SK-MEL-5 (cell line): ENCODE measurements at places on chromosomes 11 and 22. TPM values are rescaled to one million over a fixed set of nuclear protein-coding genes. Genes with fewer than 3 reads are reported as not detected.

DNA sequence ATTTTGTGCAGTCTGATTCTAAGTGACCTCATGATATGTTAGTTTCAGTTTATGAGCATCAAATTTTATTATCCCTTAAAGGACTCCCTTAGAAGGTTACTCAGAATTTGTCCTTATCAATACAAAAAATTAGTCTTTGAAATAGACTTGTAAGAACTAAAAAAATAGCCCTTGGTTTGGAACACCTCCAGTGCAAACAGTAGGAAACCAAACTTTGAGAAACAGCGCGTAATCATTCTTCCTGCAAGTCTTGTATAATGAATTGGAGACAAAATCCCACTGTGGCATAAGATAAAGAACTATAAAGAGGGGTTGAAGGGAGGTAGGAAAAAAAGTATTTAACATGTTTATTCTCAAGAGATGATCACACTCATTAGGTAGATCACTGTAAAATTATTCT, 10.8 kb upstream of the MSANTD4 start:
- DNase-seq, result no peak

- DNase-seq, result no peak
Measured at GRCh38 chr11:67410369-67410831, 5.1 kb upstream of the CARNS1 start.

LGALS12 gene
- total RNA-seq, result not detected in 2 replicates

GRCh38 chr11:70212227-70212811, 9.2 kb downstream of the FADD start:
- no peak for DNase-seq

GRCh38 chr11:66172146-66172545, 96.3 kb upstream of the RAB1B start:
- DNase-seq, result no peak

- DNase-seq, result no peak
Measured at GRCh38 chr22:48822278-48823233, 1005.1 kb downstream of the BRD1 start.

- peak; percentile 73 for DNase-seq
Measured at GRCh38 chr11:7892059-7892699, 38.9 kb downstream of the OR10A6 start.

CCDC73 gene
- not detected in 2 replicates for total RNA-seq

USH1C gene
- total RNA-seq, result not detected in 2 replicates

GRCh38 chr11:108727665-108728064, 62.8 kb downstream of the DDX10 start:
- DNase-seq, result no peak

DNA sequence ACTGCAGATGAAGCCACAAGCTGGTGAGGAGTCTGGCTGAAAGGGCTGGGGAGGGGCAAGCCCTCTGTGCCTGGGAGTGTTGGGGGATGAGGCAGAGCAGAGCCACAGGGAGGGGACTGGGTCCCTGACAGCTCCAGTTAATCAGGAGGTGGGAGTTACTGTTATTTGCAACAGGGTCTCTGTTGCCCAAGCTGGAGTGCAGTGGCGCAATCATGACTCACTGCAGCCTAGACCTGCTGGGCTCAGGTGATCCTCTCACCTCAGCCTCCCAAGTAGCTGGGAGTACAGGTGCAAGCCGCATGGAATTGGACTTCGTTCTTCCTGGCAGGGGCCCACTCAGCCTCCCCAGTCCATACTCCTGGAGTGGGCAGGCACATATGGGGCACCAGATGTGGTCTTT, 7.7 kb downstream of the SCN2B start:
- DNase-seq, result no peak

- DNase-seq, result no peak
Measured at GRCh38 chr11:44017443-44018126, 30.2 kb upstream of the ACCSL start.

MPZL2 gene
- total RNA-seq, result 0.53 TPM in 1 of 2 replicates, not detected in the other

GRCh38 chr22:49971232-49972162, 10.9 kb downstream of the PIM3 start:
- peak; percentile 57 for DNase-seq

CCT8L2 gene
- not detected in 2 replicates for total RNA-seq

GRCh38 chr22:31141551-31141950, 1.2 kb upstream of the PLA2G3 start:
- DNase-seq, result no peak

DNA sequence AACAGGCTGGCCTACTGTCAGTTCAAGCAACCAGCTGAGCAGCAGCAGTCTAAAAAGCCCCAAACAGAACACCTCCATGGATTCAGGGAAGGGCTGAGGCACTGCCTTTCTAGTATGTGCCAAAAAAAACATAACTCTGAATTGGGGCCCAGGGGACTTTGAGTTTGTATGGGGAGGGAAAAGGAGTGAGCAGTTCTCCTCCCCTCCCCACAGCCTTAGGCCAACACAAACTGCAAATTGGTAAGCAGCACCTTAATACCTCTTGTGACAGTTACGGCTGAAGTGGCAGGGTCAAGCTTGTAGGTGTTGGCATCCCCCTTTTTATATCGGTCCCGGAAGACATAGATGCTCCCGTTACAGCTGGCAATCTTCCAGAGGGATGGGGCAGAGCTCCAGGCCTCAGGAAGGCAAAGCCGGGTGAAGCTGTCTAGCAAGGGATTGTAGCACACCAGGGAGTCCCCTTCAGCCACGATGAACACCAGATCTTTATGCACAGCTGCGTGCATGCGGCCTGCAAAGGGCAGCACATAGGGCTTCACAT, 6.0 kb downstream of the KBTBD4 start:
- no peak for DNase-seq

GDPD4 gene
- total RNA-seq, result not detected in 2 replicates

- peak; percentile 34 for DNase-seq
Measured at GRCh38 chr11:120229451-120230424, 10.2 kb upstream of the POU2F3 start.

DNA sequence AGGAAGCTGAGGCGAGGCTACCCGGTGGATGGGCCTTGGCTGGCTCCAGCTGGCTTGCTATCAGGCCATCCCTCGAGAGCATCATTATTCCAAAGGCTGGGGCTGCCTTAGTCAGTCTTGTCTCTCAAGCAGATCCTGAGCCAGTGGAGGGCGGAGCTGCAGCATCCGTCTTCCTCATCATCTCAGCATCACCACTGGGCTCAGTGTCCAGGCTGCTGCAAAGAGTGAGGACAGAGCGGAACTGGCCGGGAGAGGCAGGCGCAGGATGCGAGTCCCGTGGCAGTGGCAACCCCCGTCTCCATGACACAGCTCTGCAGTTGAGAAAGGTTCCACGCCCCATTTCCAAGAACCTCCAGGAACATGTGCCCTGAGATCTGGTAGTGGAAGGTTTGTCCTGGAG, 4.4 kb downstream of the TP53I11 start:
- DNase-seq, result no peak

DNA sequence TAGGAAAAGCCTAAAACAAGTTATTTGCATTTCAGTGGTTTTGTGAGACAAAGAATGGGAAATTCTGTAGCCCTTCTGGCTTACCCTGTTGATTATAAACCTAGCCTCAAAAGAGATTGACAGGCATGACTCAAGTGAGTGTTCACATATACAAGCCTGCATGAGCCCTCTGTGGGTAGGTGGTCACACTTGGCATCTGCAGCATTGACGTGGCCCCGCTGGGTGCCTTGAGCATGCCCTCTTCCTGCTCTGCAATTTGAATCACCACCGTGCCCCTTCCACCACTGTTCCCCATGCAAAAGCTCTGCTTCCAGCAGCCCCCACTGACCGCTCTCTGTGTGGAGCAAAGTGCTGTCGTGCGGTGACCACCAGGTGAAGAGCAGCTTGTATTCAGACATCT, 21.0 kb upstream of the ADSL start:
- no peak for DNase-seq

GRCh38 chr11:109597336-109597735, 175.3 kb downstream of the C11orf87 start:
- DNase-seq, result no peak

DNA sequence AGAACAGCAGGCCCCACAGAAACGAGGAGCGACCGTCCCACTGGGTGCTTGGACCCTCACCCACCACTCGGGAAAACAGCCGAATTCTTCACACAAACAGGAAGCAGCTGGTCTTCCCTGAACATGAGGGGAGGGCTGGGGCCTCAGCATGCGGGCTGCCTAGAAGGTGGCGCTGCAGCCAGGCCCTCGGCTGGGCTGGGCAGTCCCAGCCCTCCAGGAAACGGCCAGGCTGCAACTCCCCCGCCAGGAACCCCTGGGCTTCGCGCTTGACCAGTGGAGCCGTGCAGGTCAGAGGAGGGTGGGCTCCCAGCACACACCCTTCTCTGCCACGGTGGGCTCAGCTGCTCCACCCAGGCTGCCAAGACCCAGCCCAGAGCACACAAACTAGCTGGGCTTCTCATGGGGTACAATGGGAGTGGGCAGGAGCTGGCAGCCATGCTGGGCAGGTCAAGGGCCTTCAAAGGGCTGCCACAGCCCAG, 29.6 kb downstream of the IGF2 start:
- no peak for DNase-seq

CABP7 gene
- 0.13 TPM in 1 of 2 replicates, not detected in the other for total RNA-seq

DNA sequence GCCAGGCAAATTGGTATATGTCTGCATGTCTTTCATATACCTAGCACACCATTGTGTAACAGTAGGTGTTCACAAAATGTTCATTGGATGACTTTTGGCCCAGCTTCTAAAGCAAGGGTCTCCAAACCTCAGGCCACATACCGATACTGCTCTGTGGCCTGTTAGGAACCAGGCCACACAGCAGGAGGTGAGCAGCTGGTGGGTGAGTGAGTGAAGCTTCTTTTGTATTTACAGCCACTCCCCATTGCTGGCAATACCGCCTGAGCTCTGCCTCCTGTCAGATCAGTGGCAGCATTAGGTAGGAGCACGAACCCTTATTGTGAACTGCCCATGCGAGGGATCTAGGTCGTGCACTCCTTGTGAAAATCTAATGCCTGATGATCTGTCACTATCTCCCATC, 836.6 kb downstream of the NTM start:
- DNase-seq, result no peak

- no peak for DNase-seq
Measured at GRCh38 chr11:119085437-119085847, 761 bp downstream of the HMBS start.

GRCh38 chr11:13931356-13931755, 31.2 kb upstream of the SPON1 start:
- DNase-seq, result no peak
